Islet precursor cell (in vitro differentiated cells): ENCODE measurements at places on chromosomes 16 and 17.
A peak's percentile ranks its signal among the peaks of the same experiment; 100 is the strongest.

DNA sequence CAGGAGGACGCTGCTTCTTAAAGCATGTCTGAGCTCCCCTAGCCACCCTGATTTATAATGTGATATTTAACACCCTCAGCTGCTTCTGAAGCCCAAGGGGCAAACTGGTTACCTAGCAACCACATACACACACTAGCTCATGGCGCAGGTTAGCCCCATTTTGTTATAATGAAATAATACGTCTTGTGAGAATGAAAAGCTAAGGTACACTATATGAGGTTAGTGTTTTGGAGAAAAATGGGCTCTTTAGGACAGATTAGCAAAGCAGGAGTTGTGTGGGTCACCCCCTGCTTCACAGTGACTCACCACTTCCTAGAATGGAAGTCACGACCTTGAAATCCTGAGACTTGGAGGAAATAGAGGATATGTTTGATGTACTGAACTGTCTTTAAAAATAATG is 404.8 kb upstream of the HSBP1 start:
- no peak for DNase-seq

DNA sequence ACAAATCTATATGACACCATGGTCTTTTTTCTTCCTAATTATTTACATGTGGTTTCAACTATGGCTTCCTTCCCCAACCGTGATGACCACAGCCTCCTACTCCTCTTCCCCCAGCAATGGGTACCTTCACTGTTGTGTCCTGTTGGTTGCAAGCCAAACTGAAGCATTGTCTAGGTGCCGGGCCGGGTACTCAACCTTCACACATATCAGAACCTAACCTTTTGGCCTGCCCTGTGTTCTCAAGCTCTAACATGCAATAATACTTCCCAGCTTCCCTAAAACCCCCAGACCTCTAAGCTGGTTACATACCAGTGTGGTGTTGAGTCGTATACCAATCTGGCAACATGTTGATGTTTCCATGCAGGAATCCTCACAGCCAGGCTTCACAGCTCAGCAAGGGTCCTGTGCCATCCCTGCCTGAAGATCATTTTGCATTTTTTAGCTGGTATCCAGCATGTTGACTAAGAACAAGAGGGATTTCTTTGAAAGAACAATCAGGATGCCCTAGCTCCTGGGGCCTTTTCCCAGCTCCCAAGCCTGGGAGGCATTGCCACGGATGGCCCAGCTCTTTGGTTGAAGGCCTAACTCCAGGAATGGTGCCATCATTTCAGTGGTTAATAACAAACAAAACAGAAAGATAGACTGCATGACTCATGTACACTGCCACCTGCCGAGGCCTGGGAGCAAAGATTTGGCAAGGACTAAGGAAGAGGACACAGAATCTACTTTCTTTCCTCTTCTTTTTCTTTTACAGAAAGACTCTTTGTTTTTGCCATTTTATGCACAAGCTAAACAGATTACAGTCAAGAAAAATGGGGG is 373.7 kb upstream of the SALL1 start:
- DNase-seq: no peak

DNA sequence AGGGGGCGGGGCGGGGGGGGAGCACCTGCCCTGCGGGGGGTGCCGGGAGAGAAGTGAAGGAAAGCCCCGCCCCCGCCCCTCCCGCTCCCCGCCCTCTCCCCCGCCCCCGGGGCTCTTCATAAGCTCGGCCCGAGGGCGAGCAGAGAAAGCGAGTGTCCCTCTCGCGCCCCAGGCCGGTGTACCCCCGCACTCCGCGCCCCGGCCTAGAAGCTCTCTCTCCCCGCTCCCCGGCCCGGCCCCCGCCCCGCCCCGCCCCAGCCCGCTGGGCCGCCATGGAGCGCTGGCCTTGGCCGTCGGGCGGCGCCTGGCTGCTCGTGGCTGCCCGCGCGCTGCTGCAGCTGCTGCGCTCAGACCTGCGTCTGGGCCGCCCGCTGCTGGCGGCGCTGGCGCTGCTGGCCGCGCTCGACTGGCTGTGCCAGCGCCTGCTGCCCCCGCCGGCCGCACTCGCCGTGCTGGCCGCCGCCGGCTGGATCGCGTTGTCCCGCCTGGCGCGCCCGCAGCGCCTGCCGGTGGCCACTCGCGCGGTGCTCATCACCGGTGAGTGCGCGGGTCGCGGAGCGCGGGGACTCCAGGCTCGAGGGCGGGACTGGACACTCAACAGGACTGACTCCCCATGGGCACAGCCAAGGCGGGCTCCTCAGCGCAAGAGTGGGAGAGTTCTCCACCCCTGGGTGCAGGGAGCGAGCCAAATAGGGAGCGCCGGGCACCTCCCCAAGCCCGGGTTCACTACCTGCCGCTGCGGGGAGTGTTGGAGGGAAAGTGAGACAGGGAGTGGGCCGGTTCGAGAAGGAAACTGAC is at the start of gene HSD11B2:
TSS of gene HSD11B2 (plus strand) at position 145 of the 798 bp plus-strand sequence. CDS start at position 273, 128 bp downstream.
- peak; percentile 85 for DNase-seq

GRCh38 chr17:43826206-43826605 is 6.7 kb downstream of the MPP3 start:
- no peak for DNase-seq

GRCh38 chr17:4856937-4857314 is 23.8 kb downstream of the MINK1 start:
- DNase-seq: no peak

GRCh38 chr17:80364091-80364691 is 50.8 kb upstream of the ENDOV start:
- DNase-seq: peak; percentile 75

GRCh38 chr17:38464251-38464722 is 36.0 kb downstream of the ARHGAP23 start:
- DNase-seq: no peak

DNA sequence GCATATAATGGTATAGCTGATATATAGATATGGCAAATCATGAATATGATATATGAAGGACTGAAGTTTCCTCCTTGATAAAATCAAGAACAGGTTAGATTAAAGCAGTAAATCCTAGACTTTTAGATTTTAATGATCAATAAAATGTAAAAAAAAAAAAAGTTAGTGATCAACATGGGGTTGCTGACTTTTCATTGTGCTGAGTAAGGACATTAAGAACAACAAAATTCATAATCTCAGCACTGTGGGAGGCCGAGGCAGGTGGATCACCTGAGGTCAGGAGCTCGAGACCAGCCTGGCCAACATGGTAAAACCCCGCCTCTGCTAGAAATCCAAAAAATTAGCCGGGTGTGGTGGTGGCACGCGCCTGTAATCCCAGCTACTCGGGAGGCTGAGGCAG is 10.4 kb upstream of the CHD3 start:
- peak; percentile 20 for DNase-seq

GRCh38 chr17:46978489-46979146 is 435 bp downstream of the RPRML start:
- peak; percentile 76 for DNase-seq

DNA sequence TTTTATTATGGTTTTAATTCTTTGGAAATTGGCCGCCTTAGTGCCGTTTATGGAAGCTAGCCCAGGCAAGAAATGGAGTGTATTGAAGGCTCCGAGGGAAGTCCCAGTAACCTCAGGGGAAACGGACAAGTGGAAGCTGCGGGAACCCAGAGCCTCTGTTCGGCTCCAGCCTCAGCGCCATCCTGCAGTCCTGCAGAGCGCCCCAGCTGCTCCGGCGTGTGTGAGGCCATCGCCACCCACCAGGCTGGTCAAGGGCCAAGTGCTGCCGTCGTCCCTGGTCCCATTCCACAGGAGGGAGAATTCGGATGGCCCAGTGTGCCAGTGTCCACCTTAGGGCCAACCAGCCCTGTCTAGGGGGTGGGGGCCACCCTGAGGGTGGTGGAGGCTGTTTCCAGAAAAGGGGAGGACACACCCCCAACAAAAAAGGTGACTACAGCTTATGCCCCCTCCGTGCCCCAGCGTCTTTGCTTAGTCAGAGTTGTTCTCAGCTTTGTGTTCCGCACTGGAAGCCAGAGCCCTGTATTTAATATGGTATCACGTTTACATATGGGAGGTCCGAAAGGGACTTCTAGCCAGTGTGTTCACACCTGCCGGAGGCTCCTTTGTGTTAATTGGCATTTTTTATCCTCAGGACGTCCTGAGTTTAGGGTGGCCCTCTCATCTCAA is 13.0 kb downstream of the MGRN1 start:
- DNase-seq: no peak
